Small intestine (tissue), 16 donors: ENCODE measurements at places on chromosomes 11 and 22.

DNA sequence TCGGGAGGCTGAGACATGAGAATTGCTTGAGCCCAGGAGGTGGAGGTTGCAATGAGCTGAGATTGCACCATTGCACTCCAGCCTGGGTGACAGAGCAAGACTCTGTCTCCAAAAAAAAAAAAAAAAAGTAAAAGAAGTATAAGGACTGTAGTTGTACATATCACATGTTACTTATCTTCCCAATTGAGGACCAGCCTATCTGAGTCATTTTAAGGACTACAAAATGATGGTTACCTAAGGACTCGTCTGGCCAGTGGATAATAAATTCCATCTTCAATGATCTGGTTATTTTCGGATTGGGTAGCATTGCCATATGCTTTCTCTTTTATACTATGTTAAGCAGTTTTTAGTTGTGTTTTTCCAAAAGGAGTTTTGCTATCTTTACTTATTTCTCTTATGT, 55.3 kb downstream of the PPFIA1 start:
- no peak for DNase-seq

DNA sequence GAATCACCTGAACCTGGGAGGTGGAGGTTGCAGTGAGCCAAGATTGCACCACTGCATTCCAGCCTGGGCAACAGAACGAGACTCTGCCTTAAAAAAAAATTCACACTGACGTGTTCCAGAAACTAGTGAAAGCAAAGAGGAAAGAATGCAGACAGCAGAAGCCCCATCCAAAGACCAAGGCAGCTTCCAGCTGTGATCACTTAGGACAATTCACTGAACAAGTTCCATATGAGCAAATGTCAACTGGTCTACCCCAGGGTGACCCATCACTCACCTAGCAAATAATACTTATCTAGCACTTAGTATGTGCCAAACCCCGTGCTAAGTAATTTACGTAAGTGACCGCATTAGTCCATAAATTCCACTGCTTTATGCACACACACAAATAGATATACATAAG, 138.9 kb downstream of the LARGE1 start:
- DNase-seq, result no peak

DNA sequence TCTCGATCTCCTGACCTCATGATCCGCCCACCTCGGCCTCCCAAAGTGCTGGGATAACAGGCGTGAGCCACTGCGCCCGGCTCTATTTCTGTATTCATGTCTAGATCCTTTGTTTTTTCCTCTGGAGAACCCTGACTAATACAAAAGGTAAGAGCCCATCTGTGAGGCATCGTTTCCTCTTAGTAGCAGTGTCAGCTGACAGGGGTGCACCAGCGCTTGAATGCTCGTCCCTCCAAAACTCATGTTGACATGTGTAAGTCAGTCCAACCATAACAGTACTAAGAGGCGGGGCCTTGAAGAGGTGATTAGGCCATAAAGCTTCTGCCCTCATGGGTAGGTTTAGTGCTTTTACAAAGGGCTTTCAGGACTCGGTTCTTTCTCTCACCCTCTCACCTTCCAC, 470.1 kb upstream of the B3GAT1 start:
- no peak for DNase-seq

- DNase-seq, result no peak
These were observed 1.1 kb upstream of the RPLP2 start for GRCh38 chr11:808427-809286.

DNA sequence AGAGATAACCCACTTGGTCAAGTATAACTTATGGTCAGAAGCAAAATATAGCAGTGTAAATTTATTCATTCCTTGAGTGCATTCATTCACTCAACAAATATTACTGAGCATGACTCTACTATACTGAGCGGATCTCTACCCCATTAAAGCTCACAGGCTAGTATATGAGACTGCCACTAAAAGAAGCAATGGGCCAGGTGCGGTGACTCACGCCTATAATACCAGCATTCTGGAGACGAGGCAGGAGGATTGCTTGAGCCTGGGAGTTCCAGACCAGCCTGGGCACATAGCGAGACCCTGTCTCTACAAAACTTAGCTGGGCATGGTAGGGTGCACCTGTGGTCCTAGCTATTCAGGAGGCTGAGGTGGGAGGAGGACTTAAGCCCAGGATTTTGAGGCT, 197.6 kb upstream of the BLID start:
- no peak for DNase-seq

DNA sequence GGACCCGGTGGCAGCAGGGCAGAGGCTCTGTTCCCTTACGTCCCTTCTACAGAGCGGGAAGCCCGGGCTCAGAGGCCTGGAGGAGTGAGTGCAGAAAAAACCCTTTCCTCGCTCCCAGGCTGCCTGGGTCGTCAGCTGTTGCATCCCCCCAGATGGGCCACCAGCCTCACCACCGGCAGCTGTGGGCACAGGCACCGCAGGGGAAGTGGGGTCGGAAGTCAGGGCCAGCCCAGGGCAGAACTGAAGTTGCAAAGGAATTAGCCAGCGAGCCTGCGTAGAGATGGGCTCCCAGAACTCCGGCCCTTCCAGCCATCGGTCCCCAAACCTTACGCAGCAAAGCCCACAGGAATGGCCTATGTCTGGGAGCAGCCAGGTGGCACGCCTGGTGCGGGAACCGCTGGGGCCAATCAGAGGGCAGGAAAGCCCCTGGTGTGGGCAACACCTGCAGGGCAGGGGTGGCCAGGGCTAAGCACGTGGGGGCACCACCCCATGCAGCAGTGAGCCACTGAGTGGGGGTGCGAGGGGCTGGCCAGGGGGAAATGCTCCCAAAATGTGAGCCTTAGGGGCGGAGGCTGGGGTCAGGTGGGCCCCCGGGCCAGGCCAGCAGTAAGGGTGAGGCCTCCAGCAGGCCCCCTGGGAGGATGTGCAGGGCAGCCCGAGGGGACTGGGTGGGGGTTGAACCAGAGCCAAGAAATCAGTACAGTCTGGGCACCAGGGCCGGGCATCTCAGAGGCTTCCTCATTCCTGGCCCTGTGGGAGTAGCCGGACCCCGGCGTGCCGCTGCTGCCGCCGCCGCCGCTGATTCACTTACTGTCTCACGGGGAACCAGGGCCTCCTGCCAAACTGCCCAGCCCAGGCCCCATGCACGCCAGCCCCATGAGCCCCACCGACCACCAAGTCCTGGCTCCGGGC, 58.2 kb downstream of the WNT7B start:
- DNase-seq, result no peak

DNA sequence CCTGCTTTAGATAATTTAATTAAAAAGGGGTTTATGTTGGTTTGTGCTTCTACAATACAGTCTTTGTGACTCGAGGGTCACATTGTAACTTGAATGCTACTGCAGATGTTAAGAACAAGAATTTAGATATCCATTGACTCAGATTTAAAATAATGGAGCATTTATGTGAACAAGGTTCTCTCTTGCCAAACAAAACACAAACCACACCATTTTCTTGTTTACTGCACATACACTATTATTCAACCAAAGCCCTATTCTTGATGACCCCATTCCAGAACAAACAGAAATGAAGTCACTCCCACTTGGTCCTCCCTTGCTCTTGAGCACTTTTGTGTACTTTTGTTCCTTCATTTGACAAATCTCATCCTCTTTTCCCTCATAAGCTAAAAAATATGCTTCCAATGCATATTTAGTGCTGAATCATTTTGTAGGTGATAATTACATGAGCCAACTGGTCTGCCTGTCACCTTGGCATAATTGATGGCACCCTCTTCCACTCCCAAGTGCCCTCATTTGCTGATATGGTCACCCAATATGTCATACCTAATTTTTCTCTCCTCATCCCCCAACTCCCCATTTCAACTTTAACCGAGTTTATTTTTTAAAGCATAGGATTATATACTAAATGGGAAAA, 2.8 kb downstream of the C11orf71 start:
- DNase-seq, result no peak

GRCh38 chr11:10973416-10973815, 115.6 kb upstream of the ZBED5 start:
- DNase-seq, result peak; percentile 14

DNA sequence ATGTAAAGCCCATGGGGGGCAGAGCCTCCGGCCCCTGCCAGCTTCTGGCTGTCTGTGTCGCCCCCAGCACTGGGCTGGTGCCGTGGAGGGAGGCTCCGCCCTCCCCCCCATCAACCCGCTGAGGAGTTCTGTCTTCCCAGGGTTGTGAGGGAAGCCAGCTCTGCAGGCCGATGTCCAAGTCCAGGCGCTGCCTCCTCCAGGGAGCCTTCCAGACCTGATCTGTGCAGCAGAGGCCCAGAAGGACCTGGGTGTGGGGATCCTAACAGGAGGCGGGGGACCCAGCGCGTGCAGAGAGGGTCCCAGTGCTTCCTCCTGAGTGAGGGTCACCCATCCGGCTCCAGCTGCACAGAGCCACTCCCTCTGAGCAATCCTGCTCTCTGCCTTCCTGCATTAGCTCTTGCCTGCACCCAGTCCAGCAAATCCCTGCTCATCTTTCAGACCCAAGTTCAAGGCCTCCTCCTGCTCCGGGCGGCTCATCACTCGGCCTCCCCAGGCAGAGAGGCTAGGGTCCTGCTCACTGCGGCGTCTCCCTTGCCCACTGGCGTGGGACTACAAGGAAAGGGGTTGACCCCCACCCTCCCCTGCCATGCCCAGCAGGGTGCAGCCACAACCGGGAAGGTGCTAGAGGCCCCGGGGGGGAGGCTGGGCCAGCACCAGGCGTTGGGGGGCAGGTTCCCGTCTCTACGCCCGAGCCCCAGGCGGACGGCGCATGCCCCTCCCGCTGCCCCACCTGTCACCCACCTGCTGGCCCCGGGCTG, 16.4 kb downstream of the PRR33 start:
- no peak for DNase-seq

DNA sequence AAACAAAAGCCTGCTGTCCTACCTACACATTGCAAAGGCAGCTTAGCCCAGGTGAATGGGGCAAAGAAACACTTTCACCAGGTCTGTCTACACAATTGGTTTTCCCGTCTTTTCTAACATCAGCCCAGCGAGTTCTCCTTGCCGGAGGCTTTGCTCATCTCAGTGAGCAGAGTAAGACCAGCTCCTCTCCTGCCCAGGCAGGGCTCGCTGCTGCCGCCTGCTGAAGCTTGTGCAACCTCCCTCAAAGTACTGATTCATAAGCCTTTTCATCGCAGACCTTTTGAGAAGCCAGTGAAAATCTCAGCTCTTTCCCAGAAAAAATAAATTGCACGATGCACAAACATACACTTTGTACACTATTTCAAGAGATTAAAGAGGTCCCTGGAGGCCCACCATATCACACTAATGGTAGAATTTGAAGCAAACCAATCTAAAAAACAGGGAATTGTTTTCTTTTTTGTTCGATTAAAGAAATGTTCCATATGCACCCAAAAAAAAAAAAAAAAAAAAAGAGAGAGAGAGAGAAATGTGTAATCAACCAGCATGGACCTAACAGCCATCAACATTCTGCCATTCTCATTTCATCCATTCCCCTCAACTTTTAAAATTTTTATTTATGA, 328.1 kb upstream of the MPPED2 start:
- DNase-seq, result peak; percentile 34

- DNase-seq, result no peak
These were observed 35.5 kb downstream of the TREH start for GRCh38 chr11:118643995-118644345.

DNA sequence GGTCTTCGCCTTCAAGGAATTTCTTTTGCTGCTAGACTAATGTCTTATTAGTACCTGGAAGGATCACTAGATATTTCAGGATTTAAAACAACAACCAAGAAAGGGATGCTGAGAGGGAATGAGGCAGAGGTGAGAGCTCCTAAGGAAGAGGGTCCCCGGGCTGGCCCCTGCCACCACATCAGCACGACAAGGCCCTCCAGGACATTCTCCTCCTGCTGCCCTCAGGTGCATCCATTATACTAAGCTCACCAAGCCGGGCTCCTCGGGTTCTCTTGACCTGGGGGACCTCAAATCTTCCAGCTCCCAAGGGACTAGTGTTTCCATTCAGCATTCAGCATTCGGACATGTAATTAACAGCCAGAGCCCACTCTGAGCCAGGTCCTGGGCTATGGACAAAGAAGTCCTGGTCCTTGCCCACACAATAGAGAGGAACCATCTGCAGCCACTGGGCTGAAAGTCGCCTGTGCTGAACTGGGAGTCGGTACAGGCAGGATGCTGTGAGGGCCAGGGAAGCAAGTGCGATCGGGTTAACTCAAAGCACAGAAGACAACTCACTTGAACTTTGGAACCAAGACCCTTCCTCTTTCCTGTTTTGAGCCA, 29.4 kb upstream of the OAF start:
- no peak for DNase-seq
